ENCODE measurements at places on chromosomes 11 and 22.

- DNase-seq = no peak
Measured at GRCh38 chr11:17936790-17937189, 76.1 kb downstream of the SERGEF start.

DNA sequence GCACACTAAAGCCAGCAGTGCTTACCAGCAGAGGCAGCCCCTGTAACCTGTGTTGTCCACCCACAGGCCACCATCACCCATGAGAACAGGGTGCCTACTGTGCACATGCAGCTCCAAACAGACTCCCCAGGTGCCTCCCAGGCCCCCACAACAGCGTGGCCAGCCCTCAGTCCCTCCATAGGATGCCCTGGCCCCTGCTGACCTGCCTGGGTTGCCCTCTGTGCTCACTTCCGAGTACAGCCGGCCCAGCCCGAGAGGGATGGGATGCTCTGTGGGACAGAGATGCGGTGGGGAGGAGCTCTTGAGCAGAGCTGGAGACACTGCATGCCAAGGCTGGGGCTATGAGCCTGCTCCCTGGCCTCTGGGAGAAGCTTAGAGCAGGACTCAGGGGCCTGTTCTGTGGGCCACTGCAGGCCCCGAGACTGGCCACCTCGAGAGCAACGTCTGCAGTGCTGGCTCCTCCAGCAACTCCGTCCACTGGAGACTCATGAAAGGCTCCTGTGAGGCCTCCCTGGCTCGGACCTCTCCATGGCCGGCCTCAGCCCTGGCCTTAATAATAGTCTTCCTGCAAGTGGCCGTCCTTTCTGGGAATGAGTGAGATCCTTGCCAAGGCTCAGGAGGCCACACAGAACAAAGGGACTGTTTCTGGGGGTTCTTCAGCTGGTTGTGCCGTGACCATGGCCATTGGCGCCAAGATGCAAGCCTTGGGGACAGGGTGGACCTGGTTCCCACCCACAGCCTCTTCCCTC, 27.0 kb downstream of the FADS2 start:
- no peak for DNase-seq

- no peak for DNase-seq
Measured at GRCh38 chr22:46573781-46574437, 36.5 kb upstream of the CELSR1 start.

- no peak for DNase-seq
Measured at GRCh38 chr22:48907591-48907990, 920.1 kb downstream of the BRD1 start.

DNA sequence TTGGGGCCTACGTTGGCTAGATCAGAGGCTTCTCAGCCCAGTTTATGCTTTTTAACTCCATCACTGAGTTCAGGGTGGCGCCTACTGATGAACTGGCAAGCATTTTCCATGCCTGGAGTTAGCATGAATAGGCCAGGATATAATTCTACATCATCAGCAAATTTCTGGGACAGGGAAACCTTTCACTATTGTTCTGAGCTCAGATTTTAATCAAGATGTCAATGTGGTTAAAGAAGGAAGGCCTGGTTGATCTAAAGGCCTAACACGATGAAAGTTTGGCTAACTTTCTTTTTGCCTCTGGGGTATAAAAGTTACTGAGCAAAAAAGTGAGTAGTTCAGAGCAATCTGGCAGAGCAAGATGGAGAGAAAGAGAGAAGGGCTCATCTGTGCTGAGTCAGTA, 21.7 kb upstream of the IFITM3 start:
- no peak for DNase-seq

DNA sequence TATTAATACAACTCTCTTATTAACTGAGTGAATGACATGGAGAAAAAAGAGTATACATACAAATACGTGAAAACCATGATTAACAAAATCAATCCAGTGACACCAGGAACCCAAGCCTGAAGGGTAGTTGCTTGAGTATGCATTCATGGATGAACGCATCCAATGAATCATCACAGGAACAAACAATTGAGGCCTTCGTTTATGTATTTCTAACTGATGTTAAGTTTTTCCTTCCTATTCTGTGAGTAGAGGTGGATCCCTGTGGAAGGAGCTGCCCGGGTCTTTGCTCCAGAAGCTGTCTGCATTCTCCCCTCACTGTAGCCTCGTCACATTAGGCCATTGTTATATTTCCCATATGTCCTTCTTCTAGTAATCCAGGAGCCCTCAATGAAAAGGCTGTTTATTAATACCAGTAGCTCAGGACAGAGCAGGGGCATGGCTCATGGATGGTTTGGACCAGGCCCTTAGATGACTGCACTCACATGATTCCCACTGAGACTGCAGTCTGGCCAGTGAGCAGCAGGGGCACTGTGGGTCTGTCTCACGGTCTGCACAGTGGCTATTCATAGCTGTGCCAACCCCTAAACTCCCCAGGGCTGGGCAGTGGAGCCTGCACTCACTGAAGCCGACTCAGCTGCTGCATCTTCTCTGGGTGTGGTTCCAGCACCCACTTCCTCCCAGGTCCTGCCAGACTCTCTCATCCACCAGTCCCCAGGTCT, 128.1 kb upstream of the TOP3B start:
- no peak for DNase-seq

DNA sequence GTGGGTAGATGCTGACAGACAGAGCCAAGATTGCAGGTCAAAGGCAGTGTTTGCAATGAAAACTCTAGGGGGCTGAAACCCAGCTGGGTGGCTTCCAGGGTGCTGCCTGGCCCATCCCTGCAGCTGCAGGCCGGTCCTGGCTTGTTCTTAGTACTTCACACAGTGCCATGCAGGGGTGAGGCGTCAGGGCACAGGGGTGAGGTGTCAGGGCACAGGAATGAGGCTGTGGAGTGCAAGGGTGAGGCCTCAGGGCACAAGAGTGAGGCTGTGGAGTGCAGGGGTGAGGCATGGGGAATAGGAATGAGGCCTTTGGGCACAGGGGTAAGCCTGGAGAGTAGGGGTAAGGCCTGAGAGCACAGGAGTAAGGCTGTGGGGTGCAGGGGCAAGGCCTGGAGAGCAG, 337.6 kb downstream of the TBC1D22A start:
- no peak for DNase-seq

GRCh38 chr11:96112192-96113128, 188.6 kb upstream of the MTMR2 start:
- DNase-seq = no peak

GRCh38 chr11:117529816-117530215, 202.2 kb downstream of the CEP164 start:
- DNase-seq = no peak

DNA sequence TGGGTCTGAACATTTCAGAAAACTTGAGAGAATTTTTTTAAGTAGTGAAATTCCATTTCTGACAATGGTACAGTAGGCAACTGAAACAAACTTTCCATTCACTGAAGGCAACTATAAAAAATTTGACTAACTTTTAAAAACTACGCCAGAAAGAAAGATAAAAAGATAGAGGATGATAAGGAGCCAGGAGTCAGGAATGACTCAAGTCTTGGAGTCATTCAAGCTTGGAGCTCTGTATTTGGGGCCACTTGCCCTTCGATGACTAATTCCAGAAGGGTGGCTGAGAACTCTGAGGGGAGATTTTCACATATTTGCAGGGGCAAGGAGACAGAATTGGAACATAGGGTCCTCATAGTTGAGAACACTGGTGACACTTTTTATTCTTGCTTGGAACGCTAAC, 1083.2 kb upstream of the CNTN5 start:
- DNase-seq = no peak

- DNase-seq = no peak
Measured at GRCh38 chr22:41417622-41418390, 28.8 kb downstream of the TOB2 start.

DNA sequence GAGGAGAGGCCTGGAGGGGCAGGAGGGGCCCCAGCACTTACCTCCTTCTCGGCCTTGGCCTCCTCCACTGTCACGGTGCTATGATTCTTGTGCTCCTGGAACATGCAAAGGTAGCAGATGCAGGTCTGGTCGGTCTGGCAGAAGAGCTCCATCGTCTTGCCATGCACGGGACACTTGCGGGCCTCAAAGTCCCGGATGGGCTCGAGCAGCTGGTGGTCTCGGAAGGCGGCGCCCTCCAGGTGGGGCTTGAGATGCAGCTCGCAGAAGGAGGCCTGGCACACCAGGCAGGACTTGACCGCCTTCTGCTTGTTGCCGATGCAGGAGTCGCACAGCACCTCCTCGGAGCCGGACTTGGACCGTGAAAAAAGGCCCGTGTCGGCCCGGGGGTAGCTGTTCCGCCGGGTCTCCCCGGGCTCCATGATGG, 714 bp downstream of the TRIM29 start:
- DNase-seq = no peak

- DNase-seq = no peak
Measured at GRCh38 chr11:2810411-2811205, 75.0 kb downstream of the CDKN1C start.

GRCh38 chr11:62539238-62539925, 7.2 kb downstream of the AHNAK start:
- no peak for DNase-seq

- DNase-seq = no peak
Measured at GRCh38 chr11:130156108-130157022, 3.2 kb upstream of the ST14 start.

DNA sequence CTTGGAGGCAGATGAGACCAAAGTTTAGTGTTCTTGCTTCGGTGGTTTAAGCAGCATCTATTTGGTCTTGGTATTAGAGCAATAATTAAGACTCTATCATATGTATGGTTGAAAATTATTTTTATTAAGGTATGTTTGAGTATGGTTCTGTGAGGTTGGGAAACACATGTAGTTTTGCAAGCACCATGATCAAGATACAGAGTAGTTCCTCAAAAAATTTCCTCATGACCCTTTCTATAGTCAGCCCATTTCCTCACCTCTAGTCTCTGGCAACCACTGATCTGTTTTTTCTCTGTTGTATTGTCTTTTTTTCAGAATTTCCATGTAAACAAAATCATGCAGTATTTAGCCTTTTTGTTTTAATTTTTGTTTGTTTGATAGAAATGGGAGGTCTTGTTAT, 18.4 kb downstream of the MTMR3 start:
- no peak for DNase-seq

- no peak for DNase-seq
Measured at GRCh38 chr11:20158597-20159257, 1.5 kb downstream of the DBX1 start.

GRCh38 chr11:120828847-120829246, 195.1 kb upstream of the TBCEL start:
- no peak for DNase-seq

- no peak for DNase-seq
Measured at GRCh38 chr11:16404781-16405285, 48.5 kb upstream of the SOX6 start.

GRCh38 chr11:65862191-65862735, 2.0 kb downstream of the MUS81 start:
- DNase-seq = no peak

- no peak for DNase-seq
Measured at GRCh38 chr11:24478718-24479117, 18.1 kb upstream of the LUZP2 start.

DNA sequence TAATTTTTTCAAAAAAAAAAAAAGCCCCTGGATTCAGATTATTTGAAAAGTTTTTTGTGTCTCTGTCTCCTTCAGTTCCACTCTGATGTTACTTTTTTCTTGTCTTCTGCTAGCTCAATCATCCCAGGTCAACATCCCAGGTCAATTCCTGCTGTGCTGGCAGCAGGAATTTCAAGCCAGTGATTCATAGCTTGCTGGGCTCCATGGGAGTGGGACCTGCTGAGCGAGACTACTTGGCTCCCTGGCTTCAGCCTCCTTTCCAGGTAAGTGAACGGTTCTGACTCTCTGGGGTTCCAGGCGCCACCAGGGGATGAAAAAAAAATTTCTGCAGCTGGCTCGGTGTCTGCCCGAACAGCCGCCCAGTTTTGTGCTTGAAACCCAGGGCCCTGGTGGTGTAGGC, 31.4 kb downstream of the PLAAT5 start:
- no peak for DNase-seq

DNA sequence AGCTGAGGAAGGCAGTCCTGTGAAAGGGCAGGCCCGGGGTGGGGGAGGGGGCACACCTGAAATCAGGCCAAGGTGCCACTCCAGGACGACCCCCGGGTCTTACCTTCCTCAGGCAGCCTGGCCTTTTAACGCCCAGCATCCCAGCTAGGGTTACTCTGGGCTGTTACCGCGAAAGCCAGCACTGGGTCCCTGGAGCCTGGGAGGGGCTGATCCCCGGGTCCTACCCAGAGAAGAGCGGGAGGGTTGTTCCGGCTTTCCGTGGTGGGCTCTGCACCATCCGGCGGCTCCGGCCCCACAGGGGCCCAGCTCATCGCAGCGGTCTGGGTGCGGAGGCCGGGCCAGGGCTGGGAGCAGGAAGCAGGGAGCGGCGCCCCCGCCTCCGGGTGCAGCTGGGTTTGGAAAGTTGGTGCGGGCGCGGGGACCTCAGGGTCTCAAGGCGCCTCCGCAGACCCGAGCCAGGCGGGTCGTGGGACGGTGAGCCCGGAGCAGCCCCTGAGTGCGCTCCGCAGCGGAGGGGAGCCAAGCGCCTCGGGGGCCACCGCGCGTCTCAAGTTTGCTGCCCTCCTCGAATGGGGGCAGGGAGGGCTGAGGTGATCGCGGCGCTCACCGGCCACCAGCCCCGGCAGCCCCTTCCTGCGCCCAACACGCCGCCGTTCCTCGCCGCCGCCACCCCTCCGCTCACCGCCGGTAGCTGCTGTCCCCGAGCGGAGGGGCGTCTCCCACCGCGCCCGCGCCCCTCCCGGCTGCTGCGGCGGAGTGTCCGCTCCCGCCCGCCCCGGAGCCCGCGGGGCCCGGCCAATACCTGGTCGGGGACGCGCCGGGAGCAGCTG, 831 bp downstream of the CHST1 start:
- DNase-seq = no peak

DNA sequence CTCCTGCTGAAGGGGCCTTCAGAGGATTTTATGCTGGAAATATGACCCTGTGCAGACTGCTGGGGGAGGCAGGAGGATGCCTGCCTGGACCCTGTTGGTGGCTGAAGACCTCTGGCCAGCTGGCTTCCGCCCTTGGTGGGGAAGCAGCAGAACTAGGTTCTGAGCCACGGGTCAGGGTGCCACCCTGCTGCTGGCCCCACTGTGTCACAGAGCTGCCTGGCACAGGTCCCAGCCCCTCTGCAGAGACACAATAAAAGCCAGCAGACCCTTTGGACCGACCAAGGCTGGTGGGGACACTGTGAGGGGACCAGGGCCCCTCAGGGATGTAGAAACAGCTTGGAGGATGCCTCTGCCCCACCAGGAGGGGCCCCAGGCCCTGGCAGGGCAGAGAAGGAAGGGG, 6.9 kb upstream of the SREBF2 start:
- no peak for DNase-seq

DNA sequence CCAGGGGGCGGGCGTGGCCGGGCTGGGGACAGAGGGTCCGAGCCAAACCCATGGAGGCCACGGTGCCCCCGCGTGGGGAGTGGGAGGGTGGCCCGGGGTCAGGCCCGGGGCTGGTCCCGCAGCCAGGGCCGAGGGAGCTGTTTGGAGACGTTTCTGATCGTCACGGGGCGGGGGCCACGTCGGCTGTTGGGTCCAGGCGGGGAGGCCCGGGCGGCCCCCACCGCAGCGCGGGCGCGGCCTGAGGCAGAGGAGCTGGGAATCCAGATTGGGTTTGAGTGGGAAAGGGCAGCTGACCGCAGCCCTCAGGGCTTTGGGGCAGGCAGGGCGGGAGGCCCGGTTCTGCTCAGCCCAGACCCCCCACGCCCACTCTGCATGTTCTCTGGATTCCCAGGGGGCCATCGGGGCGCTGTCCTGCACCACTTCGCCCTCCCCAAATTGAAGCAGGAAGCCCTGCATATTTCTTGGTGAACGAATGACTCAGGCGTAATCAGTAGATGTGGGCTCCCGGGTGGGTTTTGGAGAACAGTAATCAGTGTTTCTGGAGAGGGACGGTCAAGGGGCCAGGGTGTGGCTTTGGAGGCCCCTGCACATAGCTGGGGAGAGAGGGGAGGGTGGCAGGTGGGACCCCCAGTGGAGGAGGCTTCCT, 583 bp downstream of the MRPL23 start:
- DNase-seq = no peak
